ENCODE measurements at places on chromosomes 7 and 10.

- no peak for DNase-seq
Measured at GRCh38 chr10:33304423-33305225, 29.8 kb downstream of the NRP1 start.

DNA sequence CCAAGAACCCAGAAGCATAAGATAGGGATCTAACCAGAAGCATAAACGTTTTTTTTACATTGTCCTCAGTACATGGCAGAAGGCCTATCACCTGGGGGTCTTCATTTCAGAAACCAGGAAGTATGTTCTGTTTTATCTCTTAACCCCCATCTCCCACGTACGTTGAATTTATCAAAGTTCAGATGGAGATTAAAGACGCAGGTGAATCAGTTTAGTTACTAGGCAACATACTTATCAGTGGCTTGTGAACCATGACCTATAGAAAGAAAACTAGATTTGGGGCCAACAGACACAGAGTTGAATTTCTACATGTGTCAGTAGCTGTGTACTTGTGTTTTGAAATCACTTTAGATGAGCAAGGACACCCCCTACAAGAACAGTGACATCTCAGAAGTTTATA lies 122.7 kb downstream of the GPR158 start:
- DNase-seq: no peak

DNA sequence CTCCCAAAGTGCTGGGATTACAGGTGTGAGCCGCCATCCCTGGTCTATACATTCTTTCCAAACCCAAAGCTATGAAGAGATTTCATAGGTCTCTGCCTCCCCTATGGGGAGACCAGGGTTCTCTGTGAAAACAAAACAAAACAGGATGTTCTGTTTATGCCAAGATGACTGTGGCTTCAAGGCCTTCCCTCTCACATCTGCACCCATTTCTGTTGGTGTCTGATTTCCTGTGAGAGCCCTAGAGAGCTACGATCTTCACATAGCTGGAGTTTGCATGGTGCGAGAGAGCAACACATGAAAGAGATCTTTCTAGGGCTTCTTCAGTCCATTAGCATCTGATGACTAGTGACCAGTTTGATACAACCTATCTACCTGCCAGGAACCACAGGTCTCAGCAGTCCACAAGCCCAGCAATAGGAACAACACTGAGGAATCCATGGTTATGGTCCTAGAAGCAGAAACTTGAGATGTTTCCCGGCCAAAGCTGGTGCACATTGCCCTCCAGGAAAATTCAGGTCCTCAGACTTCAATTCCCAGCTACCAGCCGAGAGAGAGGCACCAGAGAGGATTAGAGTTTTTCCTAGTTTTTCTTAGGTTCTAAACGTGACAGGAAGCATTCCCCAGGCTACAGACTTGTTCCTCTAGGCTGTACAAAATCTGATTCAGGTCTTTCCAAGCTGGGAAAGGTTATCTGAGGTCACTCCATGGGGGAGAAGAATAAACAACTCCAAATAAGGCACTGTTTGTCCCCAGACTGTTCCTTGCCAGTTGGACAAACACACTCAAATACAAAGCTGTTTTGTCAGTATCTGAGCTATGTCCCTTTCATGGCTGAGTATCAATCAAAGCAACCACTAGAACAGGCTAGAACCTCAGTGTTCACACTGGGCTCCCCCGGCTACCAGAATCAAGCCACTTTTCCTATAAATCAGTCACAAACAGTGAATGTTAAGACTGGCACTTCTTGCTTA lies 259.7 kb downstream of the CALN1 start:
- no peak for DNase-seq

DNA sequence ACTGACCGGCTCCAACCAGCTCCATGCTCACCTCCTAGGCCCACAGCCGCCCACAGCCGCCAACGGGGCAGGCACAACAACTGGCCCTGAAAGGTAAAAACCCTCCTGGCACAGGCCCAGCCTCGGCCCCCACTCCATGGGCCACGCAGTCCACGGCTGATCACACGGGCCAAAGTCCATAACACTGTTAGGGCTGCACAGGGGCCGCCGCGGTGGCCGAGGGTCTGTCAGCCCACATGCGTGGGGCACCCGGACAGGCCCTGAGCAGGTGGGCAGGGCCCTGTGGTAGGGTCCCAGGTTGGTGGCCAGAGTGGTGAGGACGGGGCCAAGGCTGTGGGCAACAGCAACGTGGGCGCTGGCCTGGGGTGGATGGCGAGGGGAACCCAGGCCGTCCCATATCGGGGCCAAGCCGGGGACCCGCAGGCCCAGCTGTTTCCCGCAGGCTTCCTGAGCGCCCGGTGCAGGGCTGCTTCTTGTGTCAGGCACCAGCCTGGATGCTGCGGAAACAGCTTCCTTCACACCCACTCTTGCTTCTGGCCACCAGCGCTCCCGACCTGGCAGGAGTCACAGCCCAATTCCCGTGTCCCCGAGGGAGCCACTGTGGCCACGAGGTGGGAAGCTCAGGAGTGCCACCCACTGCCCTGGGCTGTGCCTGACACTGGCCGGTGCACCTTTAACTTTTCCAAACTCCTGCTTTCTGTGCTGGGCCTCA lies 29.2 kb downstream of the CYP2W1 start:
- DNase-seq: no peak

GRCh38 chr7:28362812-28363211 lies 49.5 kb upstream of the CREB5 start:
- DNase-seq: no peak
